ENCODE measurements at places on chromosomes 3 and 15. TPM values are rescaled to one million over a fixed set of nuclear protein-coding genes. Genes with fewer than 3 reads are reported as not detected.

SLITRK3 gene
- not detected for polyA plus RNA-seq

GRCh38 chr3:54733106-54734006 is 194.5 kb downstream of the LRTM1 start:
- no peak for DNase-seq

DNA sequence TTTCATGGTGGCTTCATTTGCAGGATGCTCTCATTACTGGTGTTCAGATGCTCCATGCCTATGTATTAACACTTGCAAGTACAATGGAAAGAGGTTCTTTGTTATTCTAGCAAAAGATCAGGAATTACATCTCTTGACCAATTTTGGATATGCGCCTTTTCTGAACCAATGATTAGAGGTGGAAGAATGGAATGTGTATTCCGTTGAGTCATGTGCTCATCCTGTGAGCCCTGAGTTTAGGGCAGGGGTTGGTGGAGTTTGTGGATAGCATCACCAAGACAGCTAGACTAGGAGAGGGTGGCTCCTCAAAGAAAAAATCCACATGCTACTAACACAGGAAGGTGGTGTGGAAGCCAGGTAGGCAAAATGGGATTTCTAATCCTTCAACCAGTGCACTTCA is 80.7 kb upstream of the SLC25A26 start:
- no peak for DNase-seq

GRCh38 chr3:154304936-154305335 is 19.4 kb downstream of the DHX36 start:
- no peak for DNase-seq

DNA sequence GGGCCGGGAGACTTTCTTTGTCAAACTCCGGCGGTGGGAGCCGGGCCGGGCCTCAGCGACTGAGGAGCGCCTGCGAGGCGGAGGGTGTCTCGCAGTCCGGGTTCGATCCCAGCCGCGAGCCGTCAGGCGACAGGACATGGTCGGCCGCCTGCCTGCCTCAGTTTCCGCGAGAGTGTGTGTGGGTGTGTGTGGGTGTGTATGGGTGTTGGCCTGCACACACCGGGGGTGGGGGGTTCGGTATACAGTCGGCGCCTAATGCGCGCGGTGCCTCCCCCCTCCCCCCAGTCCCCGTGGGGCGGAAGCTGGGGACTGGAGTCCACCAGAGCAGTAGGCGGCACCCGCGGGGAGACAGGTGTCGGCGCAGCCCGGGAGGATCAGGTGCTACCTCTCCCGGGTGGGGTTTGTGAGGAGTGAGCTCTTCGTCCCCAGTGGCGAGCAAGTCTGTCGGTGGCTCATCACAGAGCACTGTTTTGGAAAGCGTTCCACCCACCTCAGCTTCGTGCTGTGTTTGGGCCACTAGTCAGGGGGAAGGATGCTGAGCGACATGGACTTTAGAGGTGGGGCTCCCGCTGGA is 246.3 kb downstream of the GOLGA6L6 start:
- DNase-seq = no peak

DNA sequence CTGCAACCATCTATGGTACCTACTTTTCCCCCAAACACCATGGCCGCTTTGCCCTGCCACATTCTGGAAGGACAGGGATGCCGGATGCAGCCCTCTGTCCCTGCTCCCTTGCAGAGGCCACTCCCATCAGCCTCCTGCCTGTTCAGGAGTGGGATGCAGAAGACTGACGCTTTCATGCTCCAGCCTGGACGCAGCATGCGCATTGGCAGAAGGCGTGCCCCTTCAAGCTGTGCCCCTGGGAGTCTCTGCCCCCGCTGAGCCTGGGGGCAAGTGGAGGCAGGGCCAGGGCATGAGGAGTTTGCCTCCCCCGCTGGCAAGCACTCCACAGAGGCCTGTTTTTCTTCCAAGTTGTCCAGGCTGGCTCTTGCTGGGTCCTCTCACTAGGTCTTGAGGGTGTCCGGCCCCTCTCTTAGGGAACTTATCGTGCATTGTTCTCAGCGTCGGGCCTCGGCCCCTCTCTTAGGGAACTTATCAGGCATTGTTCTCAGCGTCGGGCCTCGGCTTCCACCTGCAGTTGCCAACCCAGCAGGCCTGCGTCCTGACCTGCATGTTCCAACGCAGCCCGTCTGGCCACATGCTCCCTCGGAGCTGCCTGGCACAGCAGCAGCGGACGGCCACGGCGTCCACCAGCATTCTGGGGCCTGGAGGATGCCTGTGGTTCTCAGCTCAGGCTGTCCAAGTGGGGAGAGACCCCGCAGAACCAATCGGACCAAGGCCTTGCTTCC is 14.6 kb upstream of the SNRPA1 start:
- DNase-seq = no peak

- DNase-seq = no peak
Observed at GRCh38 chr3:62570888-62571287, 197.5 kb upstream of the FEZF2 start.

- DNase-seq = peak; percentile 67
Observed at GRCh38 chr15:31396881-31397560, 70.4 kb downstream of the KLF13 start.

Data from endothelial cell of umbilical vein (primary cell).